ENCODE measurements at places on chromosomes 3 and 15. TPM values are rescaled to one million over a fixed set of nuclear protein-coding genes. Genes with fewer than 3 reads are reported as not detected.

DNA sequence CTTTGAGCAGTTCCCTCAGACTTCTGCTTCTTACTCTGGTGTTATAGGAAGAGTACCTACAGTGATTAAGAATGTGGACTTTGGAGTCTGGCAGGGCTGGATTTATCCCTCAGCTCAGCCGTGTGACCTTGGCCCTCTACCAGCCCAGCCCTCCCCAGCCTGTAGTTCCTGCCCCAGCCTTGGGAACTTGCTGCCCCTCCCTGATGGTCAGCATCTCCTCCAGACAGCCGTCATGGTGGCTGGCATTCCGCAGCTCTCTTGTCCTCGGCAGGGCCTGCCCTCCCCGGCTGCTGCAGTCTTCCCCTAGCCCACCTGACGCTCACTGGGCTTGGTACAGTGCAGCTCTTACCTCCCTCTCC is 21.9 kb upstream of the CPNE9 start:
- DNase-seq, result no peak

MUC20 gene
- total RNA-seq, result 1.0 TPM

GRCh38 chr3:15332405-15333098 is at the start of gene SH3BP5:
Gene SH3BP5 (minus strand): TSS chr3:15332586. CDS start chr3:15332408, 178 bp downstream.
- peak; percentile 95 for DNase-seq

C15orf62 gene
- total RNA-seq, result 45.7 TPM

GRCh38 chr3:120855665-120856437 is 52.2 kb upstream of the STXBP5L start:
- no peak for DNase-seq

UROC1 gene
- not detected for total RNA-seq

DNA sequence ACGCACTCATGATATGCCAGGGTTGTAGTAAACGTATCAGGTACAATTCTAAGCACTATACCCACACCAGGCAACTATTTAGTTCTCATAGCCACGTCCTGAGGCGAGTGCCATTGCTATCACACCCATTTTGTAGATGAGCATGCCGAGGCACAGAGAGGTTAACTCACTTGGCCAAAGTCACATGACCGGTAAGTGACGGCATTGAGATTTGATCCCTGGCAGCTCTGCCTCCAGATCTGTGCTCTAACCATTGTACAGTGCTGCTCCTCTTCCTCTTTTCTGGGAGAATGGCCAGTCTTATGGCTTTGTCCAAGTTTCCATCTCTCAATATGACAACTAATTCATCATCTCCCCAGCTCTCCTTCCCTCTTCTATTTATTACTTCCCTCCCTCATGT is 18.9 kb upstream of the ATP2B2 start:
- DNase-seq, result no peak

APBA2 gene
- 0.80 TPM for total RNA-seq

FBXL22 gene
- total RNA-seq, result 0.25 TPM

DNA sequence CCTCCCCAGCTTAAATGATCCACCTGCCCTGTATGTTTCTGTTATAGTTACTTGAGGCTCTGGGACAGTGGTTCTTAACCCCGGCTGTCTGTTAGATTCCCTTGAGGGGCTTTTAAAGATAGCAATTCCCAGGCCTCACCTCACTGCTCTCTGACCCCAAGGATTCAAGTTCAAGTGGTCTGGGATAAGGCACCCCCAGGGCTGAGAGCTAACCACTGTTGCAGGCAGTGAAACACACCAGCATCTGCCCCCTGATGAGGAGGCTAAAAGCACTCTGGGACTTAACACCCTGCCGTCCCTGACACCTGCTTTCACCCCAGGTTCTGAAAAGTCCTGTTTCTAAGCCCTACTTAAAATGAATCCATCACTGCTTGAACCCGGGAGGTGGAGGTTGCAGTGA is 103.7 kb downstream of the LRRK1 start:
- DNase-seq, result peak; percentile 3

- DNase-seq, result no peak
Observed at GRCh38 chr3:46135475-46135874, 72.6 kb downstream of the CCR1 start.

GRCh38 chr3:52023860-52024764 is 28.4 kb upstream of the RPL29 start:
- DNase-seq, result no peak

- DNase-seq, result no peak
Observed at GRCh38 chr3:138877226-138877625, 42.5 kb upstream of the PIK3CB start.

AADACL2 gene
- 79.7 TPM for total RNA-seq

DNA sequence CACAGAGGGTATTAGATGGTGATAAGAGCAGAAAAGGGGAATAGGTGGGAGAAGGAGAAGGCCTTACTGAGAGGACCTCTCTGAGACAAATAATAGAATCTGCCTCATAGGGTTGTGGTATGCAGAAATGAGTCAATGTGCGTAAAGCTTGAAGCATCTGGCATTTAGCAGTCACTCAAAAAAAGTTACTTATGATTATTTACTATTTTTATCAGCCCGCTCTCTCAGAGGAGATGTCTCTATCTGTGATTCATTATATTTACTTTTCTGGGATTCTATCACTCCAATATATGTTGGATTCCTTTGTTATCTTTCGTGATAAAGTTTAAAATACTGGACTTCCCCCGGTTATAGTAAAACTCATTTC is 4.6 kb upstream of the TM4SF1 start:
- DNase-seq, result no peak

GRCh38 chr3:78398401-78398800 is 1358.5 kb downstream of the ROBO2 start:
- no peak for DNase-seq

GRCh38 chr3:21754839-21755238 is 3.8 kb upstream of the ZNF385D start:
- no peak for DNase-seq

LIPC gene
- total RNA-seq, result 0.71 TPM

PLA2G4F gene
- 174 TPM for total RNA-seq

SERINC4 gene
- total RNA-seq, result not detected

MORC1 gene
- not detected for total RNA-seq

ETV5 gene
- total RNA-seq, result 9.4 TPM

AP3B2 gene
- 2.4 TPM for total RNA-seq

FAM107A gene
- total RNA-seq, result 21.2 TPM

GRCh38 chr3:143839980-143840379 is 8.3 kb downstream of the SLC9A9 start:
- no peak for DNase-seq

DNA sequence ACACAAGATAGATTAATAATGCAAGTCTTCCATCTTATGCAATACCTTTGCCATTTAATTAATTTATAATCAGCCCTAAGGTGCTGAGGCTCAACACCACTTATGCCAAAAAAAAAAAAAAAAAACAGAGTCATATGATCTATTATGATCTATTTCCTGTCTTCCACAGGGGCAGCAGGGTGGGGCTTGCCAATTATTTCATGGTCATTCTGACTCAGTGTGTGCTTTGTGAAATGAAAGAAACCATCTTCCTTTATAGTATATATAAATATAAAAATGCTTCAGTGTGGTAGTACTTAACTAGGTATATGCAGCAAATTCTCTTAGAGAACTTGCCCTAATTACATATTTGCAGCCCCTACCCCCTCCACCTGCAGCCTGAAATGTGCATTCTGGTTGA is 7.2 kb upstream of the RARB start:
- DNase-seq, result no peak

DNA sequence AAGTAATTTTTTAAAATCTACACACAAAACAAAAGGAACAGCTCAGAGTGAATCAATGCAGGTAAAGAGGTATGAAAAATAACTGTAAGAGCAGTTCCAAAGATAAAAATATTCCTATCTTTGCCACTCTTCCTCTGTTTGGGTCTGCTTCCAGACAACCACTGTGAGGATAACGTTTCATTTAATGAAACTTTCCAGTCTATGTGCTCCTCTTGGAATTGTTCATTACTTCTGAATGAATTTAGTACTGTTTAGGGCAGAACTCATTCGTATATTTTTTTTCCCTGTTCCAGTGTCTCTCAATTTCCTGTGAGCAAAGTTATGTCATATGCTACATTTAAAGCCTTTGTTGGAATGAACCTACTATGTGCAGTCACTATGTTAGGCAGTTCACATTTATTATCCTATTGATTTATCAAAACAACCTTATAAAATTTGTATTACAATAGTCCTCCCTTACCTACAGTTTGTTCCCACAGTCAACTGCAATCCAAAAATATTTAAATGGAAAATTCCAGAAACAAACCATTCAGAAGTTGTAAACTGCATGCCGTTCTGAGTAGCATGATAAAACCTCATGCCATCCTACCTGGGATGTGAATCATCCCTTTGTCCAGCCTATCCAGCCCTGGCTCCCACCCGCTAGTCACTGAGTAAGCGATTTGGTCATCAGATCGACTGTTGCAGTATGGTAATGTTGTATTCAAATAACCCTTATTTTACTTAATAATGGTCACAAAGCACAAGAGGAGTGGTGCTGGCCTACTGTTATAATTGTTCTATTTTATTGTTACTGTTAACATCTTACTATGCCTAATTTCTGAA is 98.1 kb downstream of the TMCC1 start:
- DNase-seq, result no peak

DNA sequence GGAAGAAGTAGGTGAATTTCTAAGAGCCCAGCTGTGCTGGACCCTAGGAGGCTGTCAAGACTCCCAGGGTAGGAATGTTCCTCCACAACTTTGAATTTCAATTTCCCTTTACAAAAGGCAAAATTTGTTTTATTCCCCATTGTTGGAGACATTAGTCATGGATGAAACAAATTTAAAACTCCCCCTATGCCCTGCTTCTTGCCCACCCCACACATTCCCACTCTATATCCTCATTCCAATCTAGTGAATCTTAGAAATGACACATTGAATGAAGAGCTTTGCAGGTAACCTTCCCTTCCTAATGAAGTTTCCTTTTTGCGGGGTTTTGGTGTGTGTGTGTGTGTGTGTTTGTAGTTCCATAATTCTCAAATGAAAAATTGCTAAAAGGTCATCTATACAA is 72.6 kb downstream of the CCNL1 start:
- DNase-seq, result no peak

DNA sequence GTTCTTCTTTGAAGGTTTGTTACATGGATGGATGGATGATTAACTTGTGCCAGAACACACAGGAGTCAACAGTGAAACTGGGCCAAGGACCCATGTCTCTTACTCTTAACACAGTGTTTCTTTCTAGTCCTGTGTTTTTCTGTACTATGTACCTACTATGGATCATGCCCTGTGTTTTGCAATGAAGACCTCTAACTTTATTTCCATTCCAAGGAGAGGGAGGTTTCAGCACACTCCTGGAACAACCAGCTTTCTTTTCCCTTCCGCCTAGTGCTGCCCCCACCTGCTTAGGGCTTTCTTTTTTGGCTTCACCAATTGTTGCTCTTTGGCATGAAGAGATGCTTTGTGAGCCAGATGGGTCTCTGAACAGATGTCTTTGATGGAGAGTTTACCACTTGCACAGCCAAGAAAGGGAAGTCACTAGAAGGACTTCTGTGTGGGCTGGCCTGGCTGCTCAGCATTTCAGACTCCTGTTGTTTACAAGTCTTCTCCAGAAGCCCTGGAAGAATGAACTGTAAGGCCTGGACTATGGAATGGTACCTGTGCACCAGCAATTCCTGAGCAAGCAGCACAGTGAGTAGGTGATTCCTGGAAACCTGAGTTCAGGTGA is 44.5 kb downstream of the SNAPC5 start:
- no peak for DNase-seq

GRCh38 chr15:80739919-80740318 is 39.3 kb upstream of the CEMIP start:
- DNase-seq, result no peak

DNA sequence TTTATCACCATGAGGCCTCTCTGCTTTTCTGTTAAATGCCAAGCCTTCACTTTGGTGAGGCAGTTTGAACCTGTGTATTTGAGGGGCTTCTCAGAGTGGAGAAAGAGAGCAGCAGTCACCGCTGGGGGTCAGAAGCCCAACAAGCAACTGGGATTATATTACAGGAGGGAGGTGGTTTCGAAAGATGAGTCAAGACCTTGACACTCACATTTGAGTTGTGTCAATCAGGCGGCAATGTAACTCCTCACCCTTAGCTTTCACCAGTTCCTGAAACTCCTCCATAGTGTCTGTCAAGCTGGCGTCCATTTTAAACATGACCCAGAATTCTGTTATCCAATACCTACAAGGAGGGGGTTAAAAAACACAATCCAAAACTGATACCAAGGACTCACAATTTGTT is 46.5 kb downstream of the RASGRP1 start:
- DNase-seq, result no peak

ATG7 gene
- total RNA-seq, result 110 TPM

GRCh38 chr3:101158374-101158773 is 162.0 kb downstream of the IMPG2 start:
- DNase-seq, result no peak

DNA sequence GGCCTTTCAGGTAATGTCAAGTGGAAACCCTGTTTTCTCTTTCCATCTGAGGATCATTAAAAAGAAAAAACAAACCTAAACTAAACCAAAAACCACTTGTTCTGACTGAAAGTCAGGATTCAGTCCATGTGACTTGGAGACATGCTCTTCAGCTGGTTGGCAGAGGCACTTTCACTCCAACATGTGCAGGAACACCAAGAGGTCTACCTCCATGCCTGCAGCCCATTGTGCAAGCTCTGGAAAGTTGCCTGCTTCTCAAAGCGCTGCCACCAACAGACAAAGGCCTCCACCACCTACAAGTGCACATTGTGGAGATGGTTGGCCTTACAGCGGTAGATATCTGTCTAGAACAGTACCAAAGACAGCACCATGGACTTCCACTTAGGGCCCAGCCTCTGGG is 161.8 kb downstream of the LEKR1 start:
- DNase-seq, result no peak

LYSMD2 gene
- total RNA-seq, result 10.0 TPM

Measured in lower leg skin (tissue), 4 donors.